Ecto neural progenitor cell (in vitro differentiated cells): ENCODE measurements at places on chromosomes 2 and 18.

DNA sequence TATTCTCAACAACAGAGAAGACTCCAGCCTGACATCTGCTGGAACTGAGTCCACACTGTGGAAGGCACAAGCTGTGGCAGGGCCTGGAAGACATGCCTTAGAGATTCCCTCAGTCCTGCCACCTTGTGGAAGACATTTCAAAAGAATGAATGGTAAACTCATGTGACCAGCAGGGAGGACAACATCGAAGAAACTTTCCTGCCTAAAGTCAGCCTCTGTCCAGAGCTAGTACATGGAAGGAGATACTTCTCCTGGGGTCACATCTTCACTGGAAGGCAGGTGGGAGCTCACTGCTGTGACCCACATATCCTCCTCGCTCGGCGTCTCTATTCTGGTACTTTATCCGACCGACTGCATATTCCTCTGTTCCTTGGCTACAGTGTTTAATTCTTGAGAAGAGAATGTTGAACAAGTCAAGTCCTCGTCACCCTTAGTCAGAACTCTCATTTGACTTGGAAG is 59.5 kb downstream of the PUM2 start:
- DNase-seq, result peak; percentile 78

DNA sequence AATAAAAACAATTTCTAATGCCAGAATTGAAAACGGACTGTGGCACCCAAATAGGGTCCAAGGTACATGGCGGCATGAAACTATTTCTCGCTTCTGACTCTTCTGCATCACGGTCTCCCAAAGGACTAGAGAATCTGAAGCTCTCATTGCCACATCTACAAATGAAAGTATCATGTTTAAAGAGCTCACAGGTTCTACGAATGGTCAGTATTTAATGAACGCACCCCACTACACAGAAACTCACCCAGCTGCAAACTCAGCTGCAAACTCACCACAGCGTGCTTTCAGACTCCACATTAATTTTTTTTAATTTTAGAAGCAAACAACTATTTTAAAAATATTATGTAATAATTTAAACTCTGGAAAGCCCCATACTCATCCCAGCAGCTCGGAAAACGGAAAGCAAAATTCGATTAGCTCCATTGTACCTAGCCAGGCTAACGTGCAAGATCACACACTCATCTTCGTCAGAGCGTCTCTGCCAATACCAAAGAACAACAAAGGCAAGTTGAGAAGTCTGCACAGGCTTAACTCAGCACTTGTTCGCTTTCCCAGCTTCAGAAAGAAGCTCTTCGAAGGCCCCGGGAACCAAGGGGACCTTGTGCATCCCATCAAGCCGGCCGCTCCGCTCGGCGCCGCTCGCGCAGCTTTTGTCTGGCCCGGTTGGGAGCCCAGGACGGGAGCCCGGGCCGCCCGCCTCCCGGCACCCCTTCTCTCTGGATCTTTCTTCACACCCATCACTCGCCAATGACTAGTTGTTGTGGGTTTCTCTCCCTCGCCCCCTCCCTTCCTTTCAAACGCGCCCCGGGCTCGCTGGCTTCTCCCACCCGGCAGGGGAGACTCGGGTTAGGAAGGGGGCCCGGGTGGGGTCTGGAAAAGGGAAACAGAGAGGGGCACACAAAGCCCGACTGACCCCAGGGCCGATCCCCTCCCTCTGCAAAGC is 785 bp downstream of the CLASP1 start:
- peak; percentile 73 for DNase-seq

DNA sequence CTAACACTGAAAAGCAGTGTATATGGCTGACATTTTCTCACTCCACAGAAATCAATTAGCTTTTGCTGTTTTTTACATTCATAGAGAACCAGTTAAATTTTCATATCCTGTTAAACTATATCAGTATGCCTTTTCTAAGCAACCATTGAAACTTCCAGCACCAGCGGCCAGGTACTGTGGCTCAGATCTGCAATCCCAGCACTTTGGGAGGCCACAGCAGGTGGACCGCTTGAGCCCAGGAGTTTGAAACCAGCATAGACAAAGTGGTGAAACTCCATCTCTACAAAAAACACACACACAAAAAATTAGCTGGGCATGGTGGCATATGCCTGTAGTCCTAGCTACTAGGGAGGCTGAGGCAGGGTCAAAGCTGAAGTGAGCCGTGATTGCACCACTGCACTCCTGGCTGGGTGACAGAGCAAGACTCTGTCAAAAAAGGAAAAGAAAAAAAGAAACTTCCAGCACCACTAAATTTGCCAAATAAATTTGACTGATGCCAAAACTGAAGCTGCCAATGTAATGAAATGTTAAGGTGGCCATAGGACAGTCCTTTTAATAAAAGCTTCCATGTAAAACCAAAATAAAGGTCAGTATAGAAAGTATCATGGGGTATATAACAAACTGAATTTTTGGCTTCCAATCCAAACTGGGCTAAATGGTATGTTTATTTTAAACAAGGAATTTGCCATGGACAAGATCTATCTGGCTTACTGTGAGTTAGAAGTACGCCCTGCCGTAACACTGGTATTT is 3.5 kb downstream of the SFT2D3 start:
- no peak for DNase-seq

DNA sequence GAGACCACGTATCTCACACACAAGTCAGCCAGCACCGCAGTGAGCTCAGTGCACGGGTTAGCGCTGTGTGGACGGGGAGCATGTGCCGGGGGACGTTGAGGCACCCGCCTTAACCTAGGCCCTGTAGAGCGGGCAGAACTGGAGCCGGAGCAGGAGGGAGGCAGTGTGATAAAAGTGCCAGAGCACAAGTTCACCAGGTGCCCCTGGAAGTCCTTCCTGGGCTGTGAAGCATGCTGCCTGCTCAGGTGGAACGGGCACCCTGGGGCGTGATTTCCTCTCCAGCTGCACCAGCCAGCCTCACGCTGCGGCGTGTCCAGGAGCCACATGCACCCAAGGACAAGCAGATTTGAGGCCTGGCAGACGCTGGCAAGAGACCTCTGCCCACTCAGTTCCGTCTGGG is 50.3 kb downstream of the ITGB1BP1 start:
- no peak for DNase-seq

- DNase-seq, result no peak
These were observed 23.5 kb upstream of the SKOR2 start for GRCh38 chr18:47274961-47275360.

- DNase-seq, result peak; percentile 90
These were observed 15.6 kb upstream of the RIOK3 start for GRCh38 chr18:23437357-23438045.

- DNase-seq, result no peak
These were observed 422.0 kb upstream of the ZEB2 start for GRCh38 chr2:144941743-144942488.
